ENCODE measurements at places on chromosomes 7 and 10. TPM values are rescaled to one million over a fixed set of nuclear protein-coding genes. Genes with fewer than 3 reads are reported as not detected.
A peak's percentile ranks its signal among the peaks of the same experiment; 100 is the strongest.

DNA sequence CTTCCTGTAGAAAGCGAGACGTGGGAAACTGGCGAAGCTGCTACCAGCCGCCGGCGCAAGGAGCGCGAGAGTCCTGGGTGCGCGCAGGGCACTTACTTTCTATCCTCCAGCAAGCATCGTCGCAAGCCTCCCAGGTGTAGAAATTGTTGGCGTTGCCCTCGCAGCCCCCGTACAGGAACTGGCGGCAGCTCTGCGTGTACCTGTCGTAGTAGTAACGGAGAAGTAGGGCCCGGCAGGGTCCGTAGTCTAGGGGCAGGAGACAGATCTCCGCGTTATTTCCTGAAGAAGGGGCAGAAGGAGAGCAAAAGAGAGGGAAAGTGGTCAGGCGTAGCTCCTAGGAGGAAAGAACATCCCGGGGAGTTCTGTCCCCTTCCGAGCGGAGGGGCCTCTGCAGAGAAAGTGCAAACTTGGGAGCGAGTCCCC, 501 bp downstream of the TFPI2 start:
- peaks cover 9% of the 10 kb centered on the region for H3K4me1 ChIP-seq
- H3K36me3 ChIP-seq, result no peaks in the 10 kb centered on the region
- H3K4me3 ChIP-seq, result peak overlapping the region; percentile 57
- no peak overlapping the region for H3K27ac ChIP-seq
- peak; percentile 69 for DNase-seq

DNA sequence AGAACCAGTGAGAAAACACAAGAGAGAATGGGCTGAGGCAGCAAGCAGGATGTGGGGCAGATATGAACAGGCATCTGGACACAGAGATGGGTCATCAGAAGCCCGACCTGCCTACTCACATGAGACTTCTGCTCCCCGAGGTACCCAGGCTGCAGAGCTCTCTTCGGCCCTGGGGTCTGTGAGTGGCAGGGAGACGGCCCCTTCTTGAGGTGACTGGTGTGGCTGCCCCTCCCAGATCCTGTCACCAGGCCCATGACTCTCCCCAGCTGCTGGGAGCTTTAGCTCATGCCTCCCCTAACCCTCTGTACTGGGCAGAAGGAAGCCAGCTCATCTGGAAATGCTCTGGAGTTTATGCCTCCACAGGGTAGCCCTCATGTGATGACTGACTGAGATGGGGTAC, 157.6 kb upstream of the PCBD1 start:
- no peaks in the 10 kb centered on the region for H3K27me3 ChIP-seq
- peak; percentile 55 for DNase-seq
- H3K36me3 ChIP-seq, result no peaks in the 10 kb centered on the region
- no peak overlapping the region for H3K4me3 ChIP-seq
- H3K27ac ChIP-seq, result no peak overlapping the region

- no peak overlapping the region for H3K27ac ChIP-seq
- H3K4me1 ChIP-seq, result no peaks in the 10 kb centered on the region
- no peaks in the 10 kb centered on the region for H3K27me3 ChIP-seq
- no peaks in the 10 kb centered on the region for H3K36me3 ChIP-seq
- DNase-seq, result no peak
These were observed 959 bp downstream of the PVRIG start for GRCh38 chr7:100220586-100221230.

DNA sequence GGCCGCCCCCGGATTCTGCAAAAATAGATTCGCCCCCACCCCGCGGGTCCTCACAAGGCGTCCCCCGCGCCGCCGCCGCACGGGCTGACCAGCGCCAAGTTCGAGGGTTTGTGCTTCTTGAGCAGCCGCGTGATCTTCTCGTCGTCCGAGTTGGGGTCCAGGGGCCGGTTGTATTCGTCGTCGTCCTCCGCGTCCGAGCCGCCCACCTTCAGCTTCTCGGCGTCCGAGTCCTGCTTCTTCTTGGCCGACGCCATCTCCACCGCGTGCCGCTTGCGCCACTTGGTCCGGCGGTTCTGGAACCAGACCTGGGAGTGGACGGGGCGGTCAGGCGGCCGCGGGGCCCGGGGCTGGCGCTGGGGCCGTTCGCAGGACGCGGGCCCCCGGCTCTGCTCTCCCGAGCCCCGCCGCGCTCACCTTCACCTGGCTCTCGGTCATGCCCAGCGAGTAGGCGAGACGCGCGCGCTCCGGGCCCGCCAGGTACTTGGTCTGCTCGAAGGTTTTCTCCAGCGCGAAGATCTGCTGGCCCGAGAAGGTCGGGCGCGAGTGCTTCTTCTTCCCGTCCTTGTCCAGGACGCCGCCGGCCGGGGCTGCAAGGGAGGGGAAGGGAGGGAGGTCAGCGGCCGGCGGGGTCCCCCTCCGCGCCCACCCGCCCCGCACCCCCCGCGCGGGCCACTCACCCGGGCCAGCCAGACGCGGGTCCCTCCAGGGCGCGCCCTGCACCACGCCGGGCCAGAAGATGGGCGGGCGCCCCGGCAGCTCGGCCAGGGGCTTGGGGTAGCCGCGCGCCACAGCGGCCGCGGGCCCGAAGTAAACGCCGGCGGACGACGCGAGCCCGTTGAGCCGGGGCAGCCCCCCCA, 853 bp downstream of the NKX6-2 start:
- no peak overlapping the region for H3K27ac ChIP-seq
- H3K4me1 ChIP-seq, result peaks cover 37% of the 10 kb centered on the region
- peaks cover 54% of the 10 kb centered on the region for H3K27me3 ChIP-seq
- H3K36me3 ChIP-seq, result peaks cover 14% of the 10 kb centered on the region
- H3K4me3 ChIP-seq, result peak overlapping the region; percentile 7

GRCh38 chr10:89090756-89091445, 100.3 kb downstream of the FAS start:
- H3K4me3 ChIP-seq, result no peak overlapping the region
- no peaks in the 10 kb centered on the region for H3K27me3 ChIP-seq
- no peaks in the 10 kb centered on the region for H3K4me1 ChIP-seq
- H3K36me3 ChIP-seq, result no peaks in the 10 kb centered on the region

DNA sequence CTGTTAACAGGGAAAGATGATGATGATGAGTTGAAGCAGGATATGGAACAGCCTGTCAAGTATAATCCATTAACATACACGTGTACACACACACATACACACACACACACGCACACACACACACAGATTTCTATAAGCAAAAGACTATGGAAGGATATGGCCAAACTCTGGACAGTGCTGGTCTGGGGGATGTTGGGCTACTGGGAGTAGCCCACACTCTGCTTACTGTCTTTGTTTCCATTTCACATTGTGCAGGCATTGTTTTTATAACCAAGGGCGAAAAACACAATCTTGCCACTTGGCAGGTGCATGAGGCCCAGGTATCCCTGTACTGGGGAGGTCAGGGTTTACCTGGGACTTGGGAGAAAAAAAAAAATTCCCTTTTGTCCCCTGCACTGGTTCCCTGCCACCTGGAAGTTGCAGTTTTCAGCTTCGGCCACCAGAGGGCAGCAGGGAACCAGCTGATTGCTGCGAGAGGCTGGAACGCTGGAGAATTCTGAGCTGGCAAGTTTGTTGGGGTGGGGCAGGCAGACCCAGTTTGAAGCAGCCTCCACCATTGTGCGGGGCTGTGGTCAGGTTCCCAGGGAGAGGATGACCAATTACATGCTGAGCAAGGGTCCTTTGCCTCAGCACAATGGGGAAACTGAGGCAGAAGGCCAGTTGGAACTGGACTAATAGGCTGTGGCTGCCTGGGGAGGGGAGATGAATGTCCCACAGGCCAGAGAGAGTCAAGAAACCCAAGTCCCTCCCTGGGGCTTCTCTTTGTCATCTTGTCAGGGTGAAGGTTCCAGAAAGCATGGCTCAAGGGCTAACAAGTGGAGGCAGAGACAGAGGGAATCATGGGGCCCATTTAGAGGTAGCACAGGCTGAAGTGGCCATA, 27.3 kb downstream of the PPIF start:
- no peak overlapping the region for H3K27ac ChIP-seq
- no peaks in the 10 kb centered on the region for H3K36me3 ChIP-seq
- no peak overlapping the region for H3K4me3 ChIP-seq
- DNase-seq, result peak; percentile 91
- H3K4me1 ChIP-seq, result peaks cover 27% of the 10 kb centered on the region

DNA sequence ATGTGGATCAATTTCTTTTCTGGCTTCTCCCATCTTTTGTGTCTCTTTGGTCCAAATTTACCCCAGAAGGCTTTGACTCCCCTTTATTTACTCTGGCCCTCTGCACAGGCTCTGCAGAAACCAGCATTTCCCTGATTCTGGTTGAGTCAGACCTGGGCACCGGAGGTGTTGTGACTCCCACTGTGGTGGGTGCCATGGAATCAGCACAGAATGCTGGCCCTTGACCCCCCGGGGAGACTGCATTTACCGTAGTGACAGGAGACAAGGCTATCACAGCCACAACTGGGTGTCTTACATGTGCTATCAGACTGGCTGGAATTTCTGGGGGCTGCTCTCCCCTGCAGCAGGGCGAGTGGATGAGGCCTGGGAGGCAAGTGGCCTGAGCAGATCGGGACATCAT, 37.6 kb downstream of the PLXDC2 start:
- H3K36me3 ChIP-seq, result no peaks in the 10 kb centered on the region
- H3K27ac ChIP-seq, result no peak overlapping the region
- H3K4me1 ChIP-seq, result no peaks in the 10 kb centered on the region
- no peak for DNase-seq
- H3K4me3 ChIP-seq, result no peak overlapping the region
- H3K27me3 ChIP-seq, result no peaks in the 10 kb centered on the region

- no peak for DNase-seq
- no peak overlapping the region for H3K27ac ChIP-seq
- no peak overlapping the region for H3K4me3 ChIP-seq
- H3K4me1 ChIP-seq, result peaks cover 3% of the 10 kb centered on the region
- H3K36me3 ChIP-seq, result peaks cover 11% of the 10 kb centered on the region
- H3K27me3 ChIP-seq, result no peaks in the 10 kb centered on the region
These were observed 142.2 kb downstream of the TRIL start for GRCh38 chr7:28815928-28816373.

DNA sequence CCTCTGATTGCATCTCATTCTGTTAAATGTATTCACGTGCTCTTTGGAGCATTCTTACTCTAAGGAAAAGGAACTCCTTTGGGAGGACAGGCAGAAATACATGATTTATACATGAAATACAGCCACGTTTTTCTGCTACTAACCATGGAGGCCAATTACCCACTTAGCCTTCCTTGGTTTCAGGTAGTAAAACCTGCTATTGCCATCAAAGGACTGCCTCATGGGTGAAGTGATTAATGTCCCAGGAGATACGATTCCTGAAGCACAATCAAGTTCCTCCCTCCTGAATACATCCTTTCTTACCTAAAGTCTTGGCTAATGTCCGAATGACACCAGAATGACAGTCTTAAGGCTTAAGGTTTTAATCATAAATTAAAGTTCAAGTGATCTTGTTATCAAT, 58.5 kb upstream of the PIK3CG start:
- H3K36me3 ChIP-seq, result no peaks in the 10 kb centered on the region
- H3K27me3 ChIP-seq, result no peaks in the 10 kb centered on the region
- DNase-seq, result no peak
- H3K27ac ChIP-seq, result no peak overlapping the region
- H3K4me1 ChIP-seq, result no peaks in the 10 kb centered on the region
- H3K4me3 ChIP-seq, result no peak overlapping the region

DNA sequence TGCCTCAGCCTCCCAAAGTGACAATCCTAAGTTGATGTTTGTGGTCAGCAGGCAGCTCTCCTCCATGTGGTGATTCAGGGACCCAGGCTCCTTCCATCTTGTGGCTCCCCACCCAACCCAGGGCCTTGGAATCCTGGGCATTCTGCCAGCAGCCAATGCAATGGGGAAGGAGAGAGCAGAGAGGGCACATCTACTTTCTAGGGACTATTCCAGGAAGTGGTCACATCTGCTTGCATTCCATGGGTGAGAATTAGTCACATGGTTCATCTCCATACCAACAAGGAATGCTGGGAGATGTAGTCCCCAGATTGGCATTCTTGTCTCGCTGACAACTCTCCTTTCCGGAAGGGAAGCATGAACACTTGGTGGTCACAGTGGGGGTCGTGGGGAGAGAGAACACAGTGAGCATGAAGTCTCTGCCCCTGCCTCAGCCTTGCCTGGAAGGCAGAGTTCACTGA, 9.9 kb upstream of the SRRM3 start:
- peaks cover 22% of the 10 kb centered on the region for H3K27me3 ChIP-seq
- no peak overlapping the region for H3K27ac ChIP-seq
- H3K4me3 ChIP-seq, result no peak overlapping the region

DNA sequence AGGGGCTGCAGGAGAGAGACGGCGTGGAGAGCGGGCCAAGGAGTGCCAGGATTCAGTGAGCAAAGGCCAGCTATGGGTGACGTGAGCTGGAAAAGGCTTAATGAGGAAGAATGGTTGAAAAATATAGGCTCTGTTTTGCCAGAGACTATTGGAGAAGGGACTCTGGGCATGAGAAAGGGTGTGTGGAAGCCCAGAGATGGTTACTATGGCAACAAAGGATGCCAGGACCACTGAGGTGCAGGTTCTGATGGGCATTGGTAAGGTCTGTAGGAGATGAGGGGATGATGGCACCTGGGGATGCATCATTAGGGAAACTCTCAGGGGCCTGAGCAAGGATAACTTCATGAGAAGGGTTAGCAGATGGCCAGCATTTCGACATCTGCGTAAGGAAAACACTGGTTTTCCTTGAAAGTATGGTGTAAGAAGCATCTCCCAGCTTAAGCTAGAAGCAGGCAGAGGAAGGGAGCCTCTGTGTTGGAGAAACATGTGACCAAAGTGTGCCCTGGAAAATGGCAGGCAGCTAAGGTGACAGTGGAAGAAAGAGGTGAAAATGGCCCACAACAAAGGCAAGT, 21.6 kb upstream of the FAM180A start:
- no peaks in the 10 kb centered on the region for H3K27me3 ChIP-seq
- H3K4me3 ChIP-seq, result no peak overlapping the region
- no peaks in the 10 kb centered on the region for H3K4me1 ChIP-seq
- no peak overlapping the region for H3K27ac ChIP-seq

Gene SLC39A12
- not detected for polyA plus RNA-seq

Gene FAM171A1
- 7.2 TPM for polyA plus RNA-seq

Gene TAS2R3
- polyA plus RNA-seq, result not detected

Gene ZNF277
- polyA plus RNA-seq, result 21.6 TPM

Gene OR2A1
- 0.06 TPM for polyA plus RNA-seq

Gene NACAD
- 0.23 TPM for polyA plus RNA-seq

Gene ELOVL3
- polyA plus RNA-seq, result not detected

Gene RET
- not detected for polyA plus RNA-seq

Gene ZNF727
- not detected for polyA plus RNA-seq
